ENCODE measurements at places on chromosomes 2 and 18.

DNA sequence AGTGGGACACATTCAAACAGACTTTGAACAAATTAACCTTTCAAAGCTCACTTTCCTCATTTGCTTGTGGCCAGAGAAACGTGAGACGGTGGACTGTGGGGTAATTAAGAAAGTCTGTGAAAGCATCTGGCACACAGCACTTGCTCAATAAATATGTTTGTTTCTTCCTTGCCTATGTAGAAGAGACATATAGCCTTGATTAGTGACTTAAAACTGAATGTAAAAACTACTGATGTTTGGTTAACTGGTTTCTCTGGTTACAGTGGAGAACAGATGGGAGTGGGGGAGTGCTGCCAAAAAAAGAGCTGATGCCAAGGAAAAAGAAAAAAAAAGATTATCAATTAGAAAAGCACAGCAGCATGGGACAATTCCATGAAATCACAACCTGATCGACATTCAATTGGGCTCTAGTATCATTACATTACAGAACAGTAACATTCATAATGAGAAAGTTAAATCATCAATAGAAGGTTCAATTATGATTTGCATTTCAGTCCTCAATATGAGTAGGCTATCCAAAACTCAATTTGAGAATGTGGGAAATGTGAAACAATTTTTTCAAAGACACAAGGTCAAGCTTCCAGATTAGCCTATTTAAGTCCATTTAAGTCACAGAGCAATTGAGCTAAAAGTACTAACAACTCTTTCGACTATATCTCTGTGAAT, 14.7 kb downstream of the CUL3 start:
- DNase-seq: no peak

- no peak for DNase-seq
Measured at GRCh38 chr2:137228566-137228965, 463.2 kb downstream of the THSD7B start.

GRCh38 chr2:216206821-216207220, 97.7 kb downstream of the XRCC5 start:
- no peak for DNase-seq

DNA sequence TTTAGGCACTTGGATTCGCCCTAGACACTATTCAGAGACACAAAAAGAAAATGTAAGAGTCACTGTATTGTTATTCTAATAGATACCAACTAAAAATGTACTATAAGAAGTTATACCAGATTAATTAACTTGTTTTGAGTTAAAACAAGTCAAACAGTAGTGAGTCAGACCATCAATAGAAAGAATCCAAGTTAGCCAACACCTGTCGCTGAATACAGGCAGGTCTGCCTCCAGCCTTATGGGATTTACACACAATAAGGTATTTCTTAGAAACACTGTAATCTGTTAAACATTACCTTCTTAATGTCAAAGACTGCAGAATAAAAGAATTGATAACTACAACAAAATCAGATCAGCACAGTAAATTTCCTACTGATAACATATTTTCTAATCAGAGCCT, 181.4 kb downstream of the DYM start:
- DNase-seq: no peak

GRCh38 chr2:68345129-68345875, 19.8 kb upstream of the PLEK start:
- no peak for DNase-seq

DNA sequence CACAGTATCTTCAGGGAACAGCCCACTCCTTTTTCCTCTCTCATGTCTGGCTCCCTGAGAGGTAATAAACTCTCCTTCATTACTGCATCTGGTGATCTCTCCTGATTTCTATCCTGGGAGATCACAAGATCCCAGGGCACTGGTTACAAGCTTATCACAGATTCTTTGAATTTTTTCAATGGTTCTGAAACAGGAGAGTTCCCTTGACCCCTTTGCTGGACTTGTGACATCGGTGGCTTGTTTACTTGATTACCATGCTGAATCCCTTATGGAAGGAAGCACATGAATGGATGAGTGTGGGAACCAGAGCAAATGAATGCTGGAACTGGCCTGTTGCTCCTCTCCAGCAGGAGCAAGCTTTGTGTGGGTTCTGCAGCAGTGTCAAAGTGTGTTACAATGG, 67.2 kb upstream of the HNMT start:
- no peak for DNase-seq

DNA sequence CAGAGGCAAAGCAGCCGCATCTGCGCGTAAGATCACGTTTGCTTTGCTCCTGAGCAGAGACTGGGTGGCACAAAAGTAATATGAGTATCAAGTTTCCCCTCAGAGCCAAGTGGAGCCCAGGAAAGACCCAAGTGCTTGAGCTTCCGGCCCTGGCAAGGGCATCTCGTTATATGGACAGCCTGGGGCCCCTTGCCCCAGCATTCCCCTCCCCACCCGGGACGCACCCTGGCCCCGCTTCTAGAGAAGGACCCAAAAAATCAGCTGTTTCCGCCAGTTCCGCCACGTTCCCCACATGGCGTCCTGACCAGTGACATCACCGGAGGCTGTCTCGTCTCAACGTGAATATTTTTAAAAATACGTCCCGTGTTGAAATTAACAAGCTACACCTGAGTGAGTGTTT, 135.1 kb downstream of the NFATC1 start:
- DNase-seq: no peak

DNA sequence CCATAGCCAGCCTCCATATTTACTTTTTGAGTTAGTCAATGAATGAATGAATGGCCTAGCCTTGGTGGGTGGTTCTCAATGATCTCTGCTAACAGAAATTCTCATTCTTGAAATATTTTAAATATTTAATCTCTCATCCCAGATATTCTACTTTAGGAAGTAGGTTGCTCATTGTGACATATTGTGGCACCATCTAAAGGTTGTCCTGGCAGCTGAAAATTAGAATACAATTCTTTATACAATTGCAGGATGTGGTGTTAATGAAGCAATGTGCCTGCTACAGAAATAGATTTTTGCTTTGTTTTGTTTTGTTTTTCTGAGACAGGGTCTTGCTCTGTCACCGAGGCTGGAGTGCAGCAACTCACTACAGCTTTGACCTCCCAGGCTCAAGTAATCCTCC, 35.8 kb downstream of the SCG2 start:
- DNase-seq: no peak

DNA sequence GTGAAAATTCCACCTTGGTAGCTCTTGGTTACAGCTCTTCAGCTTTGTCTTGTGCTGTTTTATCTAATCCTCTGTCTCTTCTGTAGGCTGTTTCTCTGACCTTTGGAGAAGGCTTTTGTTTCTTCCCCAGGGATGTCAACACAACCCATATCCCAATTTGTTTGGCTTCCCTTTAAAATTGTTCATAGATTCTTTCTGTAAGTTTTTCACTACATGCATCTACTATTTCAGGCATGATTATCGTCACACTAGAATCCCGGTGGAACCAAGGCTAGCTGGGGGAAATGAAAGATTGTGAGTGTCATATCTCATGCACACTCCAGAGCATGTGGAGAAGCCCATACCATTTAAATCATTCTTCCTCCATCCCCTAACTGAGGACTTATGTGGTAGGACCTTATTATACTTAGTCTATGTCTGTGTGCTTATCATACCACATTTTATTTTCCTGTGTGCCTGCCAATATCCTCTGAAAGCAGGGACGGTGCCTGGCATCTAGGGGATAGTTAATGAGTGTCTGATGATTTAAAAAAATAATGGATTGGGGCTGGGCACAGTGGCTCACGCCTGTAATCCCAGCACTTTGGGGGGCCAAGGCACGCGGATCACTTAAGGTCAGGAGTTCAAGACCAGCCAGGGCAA, 59.9 kb downstream of the CRIM1 start:
- DNase-seq: no peak

DNA sequence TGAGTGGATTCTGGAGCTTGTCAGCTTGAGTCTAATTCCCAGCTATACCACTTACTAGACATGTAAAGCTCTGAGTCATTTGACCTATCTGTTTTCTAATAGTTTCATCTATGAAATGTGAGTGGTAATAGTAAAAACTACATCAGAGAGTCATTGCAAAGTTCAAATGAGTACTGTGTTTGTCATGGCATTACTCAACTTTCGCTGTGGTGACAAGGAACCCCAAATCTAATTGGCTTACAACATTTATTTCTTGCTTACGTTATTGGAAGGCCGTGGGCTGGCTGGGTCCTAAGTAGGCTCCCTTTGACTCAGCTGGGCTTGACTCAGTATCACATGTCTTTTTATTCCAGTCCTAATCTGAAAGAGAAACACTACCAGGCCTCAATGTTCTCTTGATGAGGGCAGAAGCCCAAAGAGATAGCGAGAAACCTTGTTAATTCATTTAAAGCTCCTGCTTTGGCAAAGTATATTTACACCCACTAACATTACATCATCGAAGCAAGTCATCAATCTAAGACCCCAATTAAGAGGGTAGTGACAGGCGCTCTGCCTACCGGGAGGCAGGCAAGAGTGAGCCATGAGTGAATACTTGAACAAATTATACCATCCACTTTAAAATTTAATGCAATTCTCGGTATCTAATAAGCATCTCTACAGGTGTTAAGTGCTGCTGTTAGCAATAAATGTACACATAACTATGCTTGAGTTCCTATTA, 431.8 kb upstream of the SPHKAP start:
- DNase-seq: no peak

- no peak for DNase-seq
Measured at GRCh38 chr2:197558393-197558792, 42.5 kb downstream of the MOB4 start.

- no peak for DNase-seq
Measured at GRCh38 chr2:643334-643733, 33.9 kb downstream of the TMEM18 start.

DNA sequence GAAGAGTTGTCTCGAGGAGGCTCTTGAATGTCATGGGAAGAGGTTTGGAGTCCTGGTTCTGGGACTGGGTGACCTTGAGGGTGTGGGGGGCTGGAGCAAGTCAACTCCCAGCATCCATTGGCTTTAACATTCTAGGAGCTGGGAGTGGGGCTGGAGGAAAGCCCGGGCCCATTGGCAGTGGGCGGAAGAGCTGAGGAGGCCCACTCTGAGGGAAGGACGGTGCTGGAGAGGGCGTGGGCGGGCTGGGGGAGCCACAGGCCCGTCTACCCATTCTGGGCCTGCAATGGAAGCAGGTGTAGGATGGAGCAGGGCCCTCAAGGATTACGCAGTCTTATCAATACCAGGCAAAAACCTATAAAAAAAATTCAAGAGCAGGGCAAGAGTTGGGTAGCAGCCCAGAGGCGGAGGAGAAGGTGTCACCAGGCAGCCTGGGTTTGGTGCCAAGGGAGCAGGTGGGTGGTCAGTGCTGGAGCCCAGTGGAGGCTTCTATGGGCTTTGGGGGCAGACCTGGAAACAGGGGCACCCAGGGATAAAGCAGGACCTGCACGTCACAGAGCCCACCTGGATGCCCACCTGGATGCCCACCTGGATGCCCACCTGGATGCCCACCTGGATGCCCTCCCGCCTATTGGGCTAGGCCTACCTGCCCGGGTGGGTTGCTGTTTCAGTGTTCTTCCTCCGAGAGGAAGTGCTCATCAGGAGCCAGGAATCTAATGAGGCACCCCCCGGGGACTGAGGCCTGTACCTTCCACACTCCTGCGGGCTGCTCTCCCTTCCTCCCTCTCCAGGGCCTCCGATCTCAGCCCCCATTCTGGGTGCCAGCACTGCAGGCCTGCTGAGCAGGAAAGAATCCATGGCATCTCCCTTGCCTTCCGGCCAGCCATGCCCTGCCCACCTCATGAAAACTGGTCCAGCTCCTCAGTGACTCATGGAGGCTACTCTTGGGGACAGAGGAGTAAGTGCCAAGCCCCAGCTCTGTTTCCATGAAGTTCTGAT, 71.3 kb downstream of the CTIF start:
- no peak for DNase-seq

- no peak for DNase-seq
Measured at GRCh38 chr2:133530645-133531044, 37.6 kb downstream of the NCKAP5 start.

DNA sequence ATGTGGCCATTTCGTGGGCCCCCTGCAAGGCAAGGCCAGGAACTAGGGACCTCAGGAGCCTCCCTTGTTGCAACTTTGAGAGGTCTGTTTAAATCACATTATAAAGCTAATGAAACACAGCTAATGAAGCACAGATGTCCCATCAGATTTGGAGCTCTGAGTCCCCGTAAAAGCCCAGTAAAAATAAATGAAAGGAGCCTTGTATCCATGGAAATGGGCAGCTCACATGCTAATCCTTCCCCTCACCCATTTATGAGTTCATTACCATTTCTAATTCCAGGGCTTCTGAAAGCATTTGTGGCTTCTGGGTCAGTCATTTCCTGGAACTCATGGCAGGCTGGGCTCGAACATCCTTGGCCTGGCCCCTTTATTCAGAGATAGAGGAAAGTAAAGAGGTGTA, 274.8 kb downstream of the SS18 start:
- DNase-seq: no peak

- DNase-seq: no peak
Measured at GRCh38 chr2:25232248-25232825, 64.0 kb upstream of the POMC start.

DNA sequence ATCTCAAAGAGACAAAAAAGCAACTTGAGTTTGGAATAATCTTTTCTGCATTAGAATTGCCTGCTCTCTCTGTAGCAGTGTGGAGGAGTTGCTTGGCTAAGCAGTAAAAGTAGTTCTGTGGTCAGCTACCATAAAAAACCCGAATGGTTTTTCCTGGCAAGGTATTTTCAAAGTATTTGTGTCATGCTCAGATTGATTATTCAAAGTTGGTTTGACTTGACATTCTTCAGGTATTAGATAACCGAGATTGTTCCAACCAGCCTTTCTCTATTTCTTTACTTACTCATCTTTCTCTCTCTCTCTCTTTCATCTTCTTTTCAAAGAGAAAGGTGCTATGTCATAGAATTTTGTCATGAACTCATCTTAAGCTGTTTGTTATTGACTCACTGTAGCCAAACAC, 404.9 kb downstream of the CPS1 start:
- DNase-seq: no peak
